Suppressor macrophage treated with lipopolysaccharide for 1 hour (primary cell): ENCODE measurements at places on chromosomes 1 and 21.

DNA sequence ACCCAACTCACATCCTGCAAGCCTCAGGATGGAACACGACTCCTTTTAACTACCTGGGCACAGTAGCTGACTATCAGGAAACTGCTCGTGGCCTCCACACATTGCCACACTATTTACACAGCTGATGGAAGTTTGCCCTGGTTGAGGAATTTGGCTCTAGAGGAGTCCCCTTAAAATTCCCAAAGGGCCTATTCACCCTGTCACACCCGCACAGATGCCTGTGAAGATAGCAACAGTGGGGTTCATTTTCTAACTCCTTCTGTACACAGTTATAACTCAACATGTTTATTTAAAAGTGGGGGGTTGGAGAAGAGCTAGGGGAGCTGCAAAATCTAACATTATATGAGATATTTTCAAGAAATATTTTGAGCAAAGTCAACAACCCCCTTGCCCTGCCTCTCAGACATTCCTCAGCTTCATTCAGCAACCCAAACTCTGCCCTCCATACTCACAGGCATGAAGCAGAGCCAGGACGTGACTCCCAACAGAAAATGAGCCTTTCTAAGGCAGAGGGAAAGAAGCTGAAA is 35.8 kb upstream of the CCN1 start:
- DNase-seq: no peak

- no peak for DNase-seq
Measured at GRCh38 chr1:54937469-54937868, 43.0 kb upstream of the TMEM61 start.

DNA sequence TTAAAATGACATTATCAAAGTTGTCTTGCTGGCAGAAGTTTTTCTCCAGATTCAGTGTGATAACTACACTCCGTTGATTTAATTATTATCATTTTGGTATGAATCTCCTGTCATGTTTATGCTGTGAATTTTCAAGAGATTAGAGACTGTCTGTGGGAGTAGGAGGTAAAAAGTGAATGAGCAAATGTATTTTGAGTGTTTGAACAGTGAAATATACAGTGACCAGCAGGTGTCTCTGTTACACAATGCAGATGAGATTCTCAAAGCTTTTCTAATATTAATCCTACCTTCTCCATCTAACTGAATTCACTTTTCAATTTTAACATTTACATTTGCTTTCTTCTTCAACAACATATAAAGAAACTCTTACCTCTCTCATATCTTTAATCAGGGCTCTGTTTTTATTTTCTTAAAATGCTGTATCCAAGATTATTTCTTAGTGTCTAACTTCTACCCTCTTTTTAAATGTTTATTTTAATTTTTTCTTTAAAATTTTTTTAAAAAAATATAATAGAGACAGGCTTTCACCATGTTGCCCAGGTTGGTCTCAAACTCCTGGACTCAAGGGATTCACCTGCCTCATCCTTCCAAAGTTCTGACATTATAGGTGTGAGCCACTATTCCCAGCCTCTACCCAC is 20.9 kb upstream of the HSPA13 start:
- peak; percentile 65 for DNase-seq

GRCh38 chr1:121414905-121415304 is 230.1 kb downstream of the SRGAP2C start:
- DNase-seq: peak; percentile 1

DNA sequence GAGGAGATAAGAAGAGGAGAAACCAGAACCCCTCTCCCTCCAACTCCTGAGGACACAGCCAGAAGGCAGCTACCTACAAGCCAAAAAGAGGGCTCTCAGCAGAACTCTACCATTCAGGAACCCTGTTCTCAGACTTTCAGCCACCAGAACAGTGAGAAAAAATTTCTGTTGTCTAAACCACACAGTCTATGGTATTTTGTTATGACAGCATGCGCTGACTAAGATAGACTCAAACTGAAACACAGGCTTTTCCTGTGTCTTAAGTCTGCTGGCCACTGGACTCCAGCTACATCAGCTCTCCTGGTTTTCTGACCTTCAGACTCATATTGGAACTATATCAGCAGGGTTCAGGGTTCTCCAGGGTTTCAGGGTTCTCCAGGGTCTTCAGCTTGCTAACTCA is 126.5 kb upstream of the TNFSF4 start:
- peak; percentile 26 for DNase-seq

DNA sequence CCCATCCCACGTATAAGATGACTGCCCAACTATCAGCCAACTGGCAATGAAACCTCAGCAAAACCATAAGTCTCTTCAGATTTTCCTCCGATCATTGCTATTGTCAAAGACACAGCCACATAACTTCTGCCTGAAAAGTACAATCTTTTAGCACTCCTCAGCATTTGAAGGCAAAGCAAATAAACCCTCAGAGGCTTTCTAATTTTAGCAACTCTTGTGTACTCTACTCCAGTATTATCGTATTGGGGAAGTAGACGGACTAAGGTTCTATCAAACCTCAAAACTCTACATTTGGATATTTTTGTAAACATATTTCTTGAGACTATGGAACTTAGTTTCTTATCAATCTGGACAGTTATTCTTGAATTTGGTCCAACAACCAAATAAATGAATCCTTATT is 1206.2 kb upstream of the NCAM2 start:
- no peak for DNase-seq

GRCh38 chr1:223083831-223084230 is 59.2 kb downstream of the TLR5 start:
- no peak for DNase-seq

DNA sequence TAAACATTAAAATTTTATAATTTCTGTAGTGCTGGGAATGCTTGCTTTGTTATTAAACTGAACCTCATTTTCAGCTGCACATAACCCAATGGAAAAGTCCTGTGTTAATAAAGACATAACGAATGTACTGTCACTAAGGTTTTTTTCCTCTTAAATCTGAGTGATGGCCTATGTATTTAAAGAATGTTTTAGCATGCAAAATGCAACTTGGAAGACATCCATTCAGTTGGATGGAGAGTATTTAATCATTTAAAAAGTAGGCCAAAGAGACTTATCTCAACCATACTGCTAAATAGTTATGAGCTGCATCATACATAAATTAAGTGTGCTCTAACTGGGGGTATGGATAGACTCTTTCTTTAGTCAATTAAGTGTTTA is 48.5 kb downstream of the RWDD3 start:
- DNase-seq: no peak

DNA sequence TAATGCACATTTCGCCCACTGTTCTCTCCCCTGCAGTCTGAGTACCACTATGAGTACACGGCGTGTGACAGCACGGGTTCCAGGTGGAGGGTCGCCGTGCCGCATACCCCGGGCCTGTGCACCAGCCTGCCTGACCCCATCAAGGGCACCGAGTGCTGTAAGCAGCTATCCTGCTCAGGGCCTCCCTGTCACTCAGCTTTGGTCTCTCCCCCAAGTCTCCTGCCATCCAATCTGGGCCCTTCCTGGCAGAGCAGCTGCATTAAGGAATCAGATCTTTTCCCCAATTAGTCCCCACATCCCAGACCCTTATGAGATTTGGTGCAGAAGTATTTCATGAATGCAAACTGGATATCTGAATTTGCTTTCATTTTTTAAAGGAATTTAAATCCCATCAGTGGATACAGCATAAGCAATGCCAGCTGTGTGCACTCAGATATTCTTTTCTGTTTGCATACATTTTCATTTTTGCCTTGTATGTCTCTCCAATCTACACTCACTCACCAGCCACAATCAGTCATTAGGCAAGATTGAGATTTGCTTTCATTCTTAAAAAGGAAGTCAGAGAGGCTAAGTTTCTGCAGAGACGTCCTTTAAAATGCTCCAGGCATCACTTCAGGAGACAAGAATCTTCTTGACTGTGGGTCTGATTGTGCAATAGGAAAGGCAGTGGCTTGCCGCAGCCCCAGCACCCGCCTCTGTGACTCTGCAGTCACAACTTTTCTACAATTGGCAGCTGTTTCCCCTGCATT is 48.1 kb downstream of the ELAPOR1 start:
- DNase-seq: peak; percentile 88

- DNase-seq: no peak
Measured at GRCh38 chr1:114133129-114133528, 20.5 kb downstream of the SYT6 start.

DNA sequence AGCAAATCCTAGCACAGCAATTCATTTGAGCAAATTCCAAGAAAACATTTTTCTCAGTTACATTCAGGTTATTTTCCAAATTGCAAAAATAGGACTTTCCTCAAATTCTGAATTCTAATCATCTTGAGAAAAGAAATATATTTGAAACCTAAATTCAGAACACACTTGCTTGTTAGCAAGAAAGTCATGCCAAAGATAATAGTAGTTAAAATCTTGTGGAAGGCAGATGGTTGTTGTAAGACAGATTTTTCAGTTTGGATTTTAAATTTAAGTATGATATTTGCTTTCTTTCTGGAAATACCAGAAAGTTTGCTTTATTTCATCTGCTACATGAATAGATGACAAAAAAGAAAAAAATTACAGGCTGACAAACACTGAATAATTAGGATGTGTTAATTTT is 29.1 kb downstream of the SNX7 start:
- DNase-seq: no peak
